ENCODE measurements at places on chromosomes 7 and 10. TPM values are rescaled to one million over a fixed set of nuclear protein-coding genes. Genes with fewer than 3 reads are reported as not detected.

GRCh38 chr10:67785098-67785497, 52.9 kb downstream of the DNAJC12 start:
- DNase-seq = no peak

The EIF5AL1 gene
- 0.31 TPM for total RNA-seq

The NEUROG3 gene
- not detected for total RNA-seq

DNA sequence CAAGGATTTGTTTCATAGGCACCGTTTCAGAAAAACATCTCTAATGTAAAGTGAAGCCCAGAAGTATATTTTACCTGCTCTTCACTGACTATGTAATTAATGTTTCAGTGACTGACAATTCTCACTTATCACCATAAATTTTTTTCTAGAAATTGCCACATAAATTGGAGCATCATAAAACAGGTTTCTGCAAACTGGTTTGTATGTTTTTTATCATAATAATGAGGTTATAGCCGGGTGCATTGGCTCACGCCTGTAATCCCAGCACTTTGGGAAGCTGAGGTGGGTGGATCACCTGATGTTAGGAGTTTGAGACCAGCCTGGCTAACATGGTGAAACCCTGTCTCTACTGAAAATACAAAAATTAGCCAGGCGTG, 39.4 kb downstream of the SYPL1 start:
- DNase-seq = no peak

GRCh38 chr10:52007091-52007490, 307.0 kb upstream of the DKK1 start:
- no peak for DNase-seq

The OR2A42 gene
- not detected for total RNA-seq

GRCh38 chr7:83849131-83849530, 200.2 kb upstream of the SEMA3E start:
- DNase-seq = peak; percentile 9

The CHST3 gene
- total RNA-seq = 49.3 TPM

The CCNJ gene
- 6.3 TPM for total RNA-seq

GRCh38 chr10:18424200-18424599, 227.2 kb downstream of the NSUN6 start:
- no peak for DNase-seq

GRCh38 chr7:88358526-88358838, 51.8 kb upstream of the STEAP4 start:
- no peak for DNase-seq

The CYP2C8 gene
- not detected for total RNA-seq

GRCh38 chr10:93912444-93912843, 18.7 kb downstream of the SLC35G1 start:
- DNase-seq = no peak

The RBM20 gene
- total RNA-seq = 2.6 TPM

The NRP1 gene
- 37.3 TPM for total RNA-seq

- DNase-seq = no peak
These were observed 10.8 kb downstream of the ANKRD22 start for GRCh38 chr10:88840881-88841280.

- DNase-seq = no peak
These were observed 226.4 kb downstream of the MAGI2 start for GRCh38 chr7:79227044-79227443.

The YKT6 gene
- total RNA-seq = 153 TPM

DNA sequence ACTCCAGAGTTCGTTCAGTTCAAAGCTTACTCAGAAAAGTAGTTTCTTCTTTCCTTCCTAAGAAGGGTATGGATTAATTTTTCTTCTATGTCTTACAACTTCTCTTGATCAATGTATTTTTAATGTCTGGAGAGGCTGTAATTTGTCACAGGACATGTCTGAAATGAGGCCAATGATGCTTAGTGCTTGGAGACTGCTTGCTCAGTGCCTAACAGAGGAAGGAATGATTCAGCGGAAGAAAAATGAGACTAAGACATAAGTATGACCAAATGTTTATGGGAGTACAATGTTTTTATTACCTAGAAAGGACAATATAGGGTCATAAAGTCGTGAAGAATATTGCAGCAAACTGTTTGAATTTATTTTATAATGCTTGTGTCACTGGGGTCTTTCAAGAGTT, 43.3 kb downstream of the GPR37 start:
- no peak for DNase-seq

- no peak for DNase-seq
These were observed at the start of gene SSC4D for GRCh38 chr7:76409537-76409936. SSC4D (minus strand) TSS chr7:76409697; CDS start chr7:76404439, 5,258 bp downstream.

DNA sequence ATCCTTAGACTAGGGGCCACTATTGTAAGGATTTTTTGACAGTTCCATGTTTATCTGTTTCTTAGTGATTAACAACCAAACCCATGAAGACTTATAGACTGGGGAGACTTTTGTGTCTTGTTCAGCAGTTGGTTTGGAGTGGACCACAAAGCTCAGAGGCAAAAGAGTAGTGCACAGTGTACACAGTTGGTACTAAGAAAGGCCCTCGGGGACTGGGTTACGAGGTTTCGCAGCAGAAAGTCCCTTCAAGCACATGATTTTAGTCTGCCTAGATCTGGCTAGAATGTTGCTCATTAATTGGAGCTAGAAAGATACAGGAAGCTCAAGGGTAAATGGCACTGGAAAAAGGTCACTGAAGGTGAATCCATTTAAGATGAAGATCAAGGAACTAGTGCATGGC, 35.4 kb downstream of the CDK14 start:
- no peak for DNase-seq

DNA sequence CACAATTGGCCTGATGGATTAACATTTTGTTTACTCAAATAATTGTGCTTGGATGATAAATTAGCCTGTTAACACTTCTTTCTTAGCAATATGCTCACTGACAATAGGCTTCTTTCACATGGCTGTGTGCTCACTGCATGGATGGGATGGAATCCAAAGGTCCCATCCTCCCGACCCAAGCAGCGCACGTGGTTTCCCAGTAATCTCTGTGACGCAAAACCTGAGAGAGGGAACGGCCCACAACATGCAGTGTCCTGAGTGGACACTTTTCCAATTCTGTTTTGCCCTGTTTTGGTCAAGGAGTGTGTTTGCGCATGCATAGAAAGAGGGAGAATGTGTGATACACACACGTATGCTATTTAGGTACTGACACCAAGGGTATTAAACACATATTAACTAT, 42.1 kb upstream of the RASGEF1A start:
- DNase-seq = no peak

GRCh38 chr7:2255145-2256139, 13.4 kb downstream of the NUDT1 start:
- DNase-seq = no peak

DNA sequence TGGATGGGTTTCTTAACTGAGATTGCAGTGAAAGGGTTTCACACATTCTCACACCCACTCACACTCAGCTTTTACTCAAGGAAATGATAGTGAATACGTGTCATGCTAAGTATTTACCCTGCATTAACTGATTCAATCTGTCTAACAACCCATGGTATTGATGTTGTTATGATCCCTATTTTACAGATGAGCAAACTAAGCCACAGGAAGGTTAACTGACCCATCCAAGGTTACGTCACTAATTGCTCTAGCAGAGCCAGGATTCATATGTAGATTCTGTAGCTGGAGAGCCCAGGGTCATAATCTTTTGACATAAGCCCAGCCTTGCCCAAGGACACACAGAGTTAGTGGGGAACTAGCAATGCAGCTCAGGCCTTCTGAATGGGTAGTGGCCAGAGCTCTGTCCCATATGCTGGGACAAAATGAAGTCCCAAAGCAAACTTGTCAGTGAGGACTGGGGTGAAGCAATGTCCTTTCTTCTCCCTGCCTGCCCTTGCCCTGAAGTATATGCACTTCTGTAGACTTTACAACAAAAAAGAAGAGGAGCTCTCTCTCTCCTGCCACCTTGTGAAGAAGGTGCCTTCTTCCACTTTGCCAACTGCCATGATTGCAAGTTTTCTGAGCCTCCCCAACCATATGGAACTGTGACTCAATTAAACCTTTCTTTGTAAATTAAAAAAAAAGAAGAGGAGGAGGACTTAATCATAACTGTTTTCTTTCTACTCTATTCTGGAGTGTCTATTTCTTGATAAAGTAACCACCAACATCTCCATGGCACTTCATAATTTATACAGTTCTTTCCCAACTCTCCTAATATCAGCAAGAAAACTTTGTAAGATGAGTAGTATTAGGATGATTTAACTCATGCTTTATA, 4.9 kb upstream of the CYP3A7 start:
- DNase-seq = no peak

- DNase-seq = no peak
These were observed 158.1 kb upstream of the PLXDC2 start for GRCh38 chr10:19658131-19658530.

The CYP3A4 gene
- 0.11 TPM for total RNA-seq

DNA sequence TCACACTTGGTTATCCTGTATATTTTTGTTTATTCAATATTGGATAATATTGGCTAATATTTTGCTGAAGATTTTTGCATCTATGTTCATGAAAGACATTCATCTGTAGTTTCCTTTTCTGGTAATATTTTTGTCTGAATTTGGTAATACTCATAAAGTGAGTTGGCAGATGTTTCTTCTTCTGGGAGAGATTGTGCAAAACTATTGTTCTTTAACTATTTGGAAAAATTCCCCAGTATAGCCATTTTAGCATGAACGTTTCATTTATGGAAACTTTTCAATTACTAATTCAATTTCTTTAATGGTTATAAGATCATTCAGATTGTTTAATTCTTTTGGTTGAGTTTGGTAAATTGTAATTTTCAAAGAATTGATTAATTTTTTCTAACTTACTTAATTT, 560.8 kb upstream of the FZD8 start:
- no peak for DNase-seq

DNA sequence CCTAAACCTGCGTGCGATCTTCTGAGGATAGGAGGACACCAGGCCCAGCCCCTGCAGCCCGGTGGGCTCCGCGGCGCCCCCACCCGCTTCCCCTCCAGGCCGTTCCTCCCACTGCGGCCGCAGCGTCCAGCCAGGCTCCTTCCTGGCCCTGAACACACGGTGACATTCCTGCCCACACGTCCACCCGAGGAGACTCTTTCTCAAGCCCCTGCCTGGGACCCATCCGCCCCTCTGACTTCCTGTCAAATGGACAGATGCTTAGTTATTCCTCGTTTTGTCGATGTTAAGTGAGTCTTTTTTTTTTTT, 32.4 kb upstream of the RNF32 start:
- no peak for DNase-seq

DNA sequence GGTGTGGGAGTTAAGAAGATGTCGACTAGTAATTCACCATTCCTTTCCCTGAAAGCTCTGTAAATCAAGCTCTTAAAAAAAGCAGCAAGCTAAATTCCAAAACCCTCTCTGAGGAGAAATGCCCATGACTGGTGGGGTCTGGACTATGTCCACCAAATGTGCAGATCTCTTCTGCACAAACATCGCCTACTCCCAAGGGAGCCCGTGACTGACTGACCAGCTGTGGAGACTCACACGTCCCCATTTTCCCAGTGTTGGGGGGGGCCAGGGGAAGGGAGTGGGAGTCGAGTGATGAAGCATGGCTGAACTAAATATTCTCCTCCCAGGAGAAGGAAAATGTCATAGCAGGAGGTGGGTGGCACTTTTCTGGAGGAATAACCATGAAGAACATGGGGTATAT, 164.1 kb upstream of the HPS1 start:
- DNase-seq = no peak

DNA sequence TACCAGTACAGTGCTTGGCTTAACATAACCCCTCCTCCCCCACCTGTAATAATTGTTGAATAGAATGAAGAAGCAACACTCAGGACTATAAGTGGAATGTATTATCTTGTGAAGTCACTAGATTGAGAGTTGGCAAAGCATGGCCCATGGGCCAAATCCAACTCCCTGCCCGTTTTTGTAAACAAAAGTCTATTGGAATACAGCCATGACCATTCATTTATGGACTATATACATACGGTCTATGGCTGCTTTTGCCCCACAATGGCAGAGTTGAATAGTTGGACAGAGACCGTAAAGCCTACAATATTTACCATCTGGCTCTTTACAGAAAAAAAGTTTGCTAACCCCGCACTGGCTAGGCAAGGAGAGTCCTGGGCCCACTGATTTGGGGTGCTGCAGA, 48.1 kb upstream of the CYCS start:
- no peak for DNase-seq

- DNase-seq = peak; percentile 96
These were observed 59.8 kb upstream of the ZNRF2 start for GRCh38 chr7:30224511-30225062.

DNA sequence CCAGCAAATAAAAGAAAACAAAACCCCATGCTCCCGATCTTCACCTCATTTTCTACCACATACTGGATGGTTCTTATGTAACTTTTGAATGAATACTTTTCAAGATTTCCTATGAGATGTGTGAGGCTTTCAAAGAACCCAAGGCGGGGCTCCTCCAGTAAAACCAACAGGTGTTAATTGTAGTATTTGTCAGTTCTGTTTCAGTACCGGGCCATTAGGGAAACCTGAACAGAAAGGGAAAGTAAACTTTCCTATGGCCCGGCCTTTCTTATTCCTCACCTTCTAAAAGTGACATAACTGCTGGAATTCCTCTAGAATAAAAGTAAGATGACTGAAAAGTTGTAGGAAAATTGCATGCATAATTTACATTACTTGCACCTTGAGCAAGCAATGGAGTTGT, 672.9 kb downstream of the MAGI2 start:
- no peak for DNase-seq

GRCh38 chr7:37363536-37364491, 84.8 kb downstream of the ELMO1 start:
- no peak for DNase-seq

DNA sequence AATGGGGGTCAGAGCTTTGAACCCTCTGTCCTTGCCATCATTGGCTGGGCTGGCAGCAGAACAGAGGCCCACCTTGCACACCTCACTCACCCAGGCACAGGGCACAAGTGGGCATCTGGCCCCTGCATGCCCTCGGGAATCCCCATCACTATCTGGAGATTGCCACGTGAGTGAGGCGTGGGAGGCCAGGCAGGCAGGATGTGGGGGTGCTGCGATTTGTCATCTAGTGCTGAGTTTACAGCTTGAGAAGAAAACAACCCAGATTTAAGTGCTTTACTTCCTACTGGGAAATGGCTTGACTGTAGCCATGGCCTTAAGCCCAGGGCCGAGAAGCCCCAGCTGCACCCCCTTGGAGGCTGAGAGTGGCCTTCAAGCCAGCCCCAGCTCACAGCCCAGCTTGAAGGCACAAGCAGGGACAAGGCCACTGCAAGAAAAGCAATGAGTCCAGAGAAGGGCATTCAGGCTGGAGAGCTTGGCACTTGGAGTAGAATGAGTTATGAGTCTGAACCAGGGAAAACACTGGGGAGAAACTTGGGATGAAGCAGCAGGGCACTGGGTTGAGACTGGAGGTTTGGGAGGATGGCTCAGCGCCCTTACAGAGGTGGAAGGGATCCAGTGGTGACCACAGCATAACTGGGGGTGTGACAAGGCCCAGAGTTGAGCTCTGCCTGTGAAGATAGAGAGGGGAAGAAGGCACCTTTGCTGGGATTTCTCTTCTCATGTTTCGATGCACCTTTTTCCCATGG, 123.0 kb downstream of the CXCL12 start:
- DNase-seq = no peak

The OR13A1 gene
- not detected for total RNA-seq

GRCh38 chr10:31135171-31135570, 103.5 kb upstream of the ZNF438 start:
- DNase-seq = no peak

The STK17A gene
- total RNA-seq = 19.9 TPM

GRCh38 chr7:117004899-117005298, 51.6 kb downstream of the ST7 start:
- DNase-seq = no peak

- DNase-seq = no peak
These were observed 51.6 kb downstream of the SLIT1 start for GRCh38 chr10:97134110-97134509.

- peak; percentile 98 for DNase-seq
These were observed 134.4 kb upstream of the FAM3C start for GRCh38 chr7:121530227-121531174.

The MKLN1 gene
- 38.0 TPM for total RNA-seq

The TMEM196 gene
- not detected for total RNA-seq

The GNAT3 gene
- not detected for total RNA-seq
